Activated CD4-positive, alpha-beta T cell treated with anti-CD3 and anti-CD28 coated beads, Interleukin-2, amount 50 U/mL, for 1 hour (primary cell): ENCODE measurements at places on chromosomes 6 and 20.

DNA sequence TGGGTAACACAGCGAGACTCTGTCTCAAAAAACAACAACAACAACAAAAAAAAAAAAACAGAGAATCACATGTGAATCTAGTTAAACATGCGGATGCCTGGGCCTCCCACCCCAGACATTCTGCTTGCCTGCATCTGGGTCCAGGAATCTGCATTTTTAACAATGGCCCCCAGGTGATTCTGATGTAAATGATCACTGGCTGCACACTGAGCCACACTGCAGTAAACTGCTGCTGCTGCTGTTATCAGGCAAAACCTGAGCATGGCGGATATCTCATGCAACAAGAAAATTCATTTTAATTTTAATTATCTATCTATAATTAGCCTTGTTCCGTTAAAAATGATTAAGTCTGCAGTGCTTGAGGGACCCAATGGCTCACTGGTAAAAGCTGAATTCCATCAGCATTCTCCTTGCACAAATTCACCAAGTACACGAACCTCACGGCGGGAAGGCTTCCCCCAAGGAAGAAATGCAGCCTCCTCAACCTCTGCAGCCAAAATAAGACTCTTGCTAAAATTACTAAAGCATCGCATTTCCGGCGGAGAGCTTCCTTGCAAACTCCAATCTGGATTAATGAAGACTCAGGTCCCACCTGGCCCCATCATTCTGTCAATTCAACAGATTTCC lies 81.6 kb upstream of the SNX9 start:
- no peak for DNase-seq

- no peak for DNase-seq
These were observed 371.0 kb upstream of the CHD6 start for GRCh38 chr20:41989039-41989679.

- DNase-seq: no peak
These were observed 220.8 kb upstream of the MARCKS start for GRCh38 chr6:113636357-113636824.

DNA sequence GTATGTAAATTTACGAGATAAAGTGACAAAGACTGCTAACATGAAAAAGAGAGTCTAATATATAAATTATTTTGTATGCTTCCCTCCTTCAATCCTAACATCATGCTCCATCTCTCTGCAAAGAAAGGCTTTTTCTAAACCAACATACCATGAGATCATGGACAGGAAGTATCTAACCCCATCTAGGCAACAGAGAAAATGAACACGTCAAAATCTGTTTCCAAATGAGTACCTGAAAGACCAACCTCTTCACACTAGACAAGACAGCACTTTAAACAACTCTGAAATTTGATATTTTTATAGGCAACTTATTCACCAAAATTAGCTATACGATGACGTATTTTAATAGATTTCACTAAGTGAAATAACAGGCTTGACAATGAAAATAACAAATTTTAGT lies 54.6 kb downstream of the MAN1A1 start:
- no peak for DNase-seq

- DNase-seq: no peak
These were observed 119.5 kb downstream of the SCAF8 start for GRCh38 chr6:154852687-154853086.

DNA sequence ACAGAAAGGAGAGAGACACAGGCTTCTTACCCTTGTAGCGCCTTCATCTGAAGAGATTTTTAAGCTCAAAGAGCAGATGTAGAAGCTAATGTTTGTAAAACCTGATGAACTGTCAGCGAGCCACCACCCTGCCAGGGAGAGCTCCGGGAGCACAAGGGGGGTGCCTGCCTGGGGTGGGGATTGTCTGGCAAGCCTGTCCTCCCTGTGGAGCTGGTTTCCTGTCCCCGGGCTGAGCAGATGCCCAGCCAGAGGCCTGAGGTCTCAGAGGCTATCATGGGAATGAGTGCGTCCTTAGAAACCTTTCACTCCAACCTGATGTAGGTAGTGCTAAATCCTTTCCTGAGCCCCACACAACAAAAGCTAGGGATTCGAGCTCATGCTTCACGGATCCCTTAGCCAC lies 41.9 kb upstream of the NR2E1 start:
- no peak for DNase-seq

- no peak for DNase-seq
These were observed 93.6 kb downstream of the RIMS1 start for GRCh38 chr6:71979911-71980310.

- DNase-seq: no peak
These were observed 53.6 kb upstream of the SIRPA start for GRCh38 chr20:1841554-1842140.

GRCh38 chr6:133761706-133762105 lies 127.2 kb upstream of the TCF21 start:
- DNase-seq: no peak

GRCh38 chr20:11214256-11214840 lies 540.5 kb upstream of the JAG1 start:
- DNase-seq: no peak

DNA sequence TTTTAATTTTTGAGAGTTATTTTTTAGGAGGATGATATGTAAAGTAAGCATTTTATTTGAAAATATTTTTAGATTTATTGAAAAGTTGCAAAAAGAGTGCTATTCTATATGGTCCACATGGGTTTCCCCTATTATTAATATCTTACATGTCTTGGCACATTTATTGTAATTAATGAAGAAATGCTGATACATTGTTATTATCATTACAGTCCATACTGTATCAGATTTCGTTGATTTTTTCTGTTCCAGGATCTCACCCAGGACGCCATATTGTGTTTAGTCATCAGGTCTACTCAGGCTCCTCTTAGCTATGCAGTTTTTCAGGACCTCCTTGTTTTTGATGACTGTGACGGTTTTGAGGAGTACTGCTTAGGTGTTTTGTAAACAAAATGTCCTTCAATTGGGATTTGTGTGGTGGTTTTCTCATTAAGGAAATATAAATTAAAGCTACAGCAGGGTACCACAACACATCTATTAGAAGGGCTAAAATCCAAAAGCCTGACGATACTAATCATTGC lies 281.0 kb downstream of the SAMD5 start:
- no peak for DNase-seq

DNA sequence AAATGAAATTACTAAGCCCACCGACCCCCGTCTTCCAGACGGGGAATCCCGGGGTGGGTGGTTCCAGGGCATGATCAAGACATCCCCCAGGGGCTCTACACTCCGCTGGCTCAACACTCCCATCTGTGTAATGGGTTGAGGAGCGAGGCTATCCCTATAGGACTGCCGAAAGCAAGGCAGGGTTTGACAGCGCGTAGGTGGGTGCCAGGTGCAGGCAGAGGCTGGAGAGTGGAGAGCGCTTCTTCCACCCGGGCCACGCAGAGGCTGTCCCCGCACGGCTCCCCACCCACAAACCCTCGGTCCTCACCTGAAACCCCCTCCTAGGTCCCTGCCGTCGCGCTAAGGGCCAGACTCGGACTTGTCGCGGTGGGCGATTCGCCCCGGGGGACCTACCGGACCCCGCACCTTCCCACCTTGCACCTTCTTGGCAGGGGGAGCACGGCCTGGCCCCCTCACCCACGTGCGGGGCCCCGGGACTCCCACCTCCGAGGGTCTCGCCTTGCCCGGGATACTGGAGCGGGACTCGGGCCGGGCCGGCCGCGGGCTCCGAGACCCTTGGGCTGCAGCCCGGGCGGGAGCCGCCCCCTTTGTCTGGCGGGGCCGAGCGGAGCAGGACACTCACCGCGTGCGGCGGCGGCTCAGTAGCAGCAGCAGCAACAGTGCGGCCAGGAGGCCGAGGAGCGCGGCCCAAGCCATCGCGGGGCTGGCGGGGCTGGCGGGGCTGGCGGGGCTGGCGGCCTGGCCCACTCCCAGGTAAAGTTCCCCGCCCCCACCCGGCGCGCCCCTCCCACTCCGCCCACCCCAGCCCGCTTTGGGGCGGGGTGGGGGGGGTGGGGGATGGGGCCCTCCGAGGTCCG lies at the start of gene PTGIS:
PTGIS (minus strand) TSS at position 717 of the 857 bp plus-strand sequence; CDS start at position 696, 21 bp downstream.
- no peak for DNase-seq

GRCh38 chr20:44552950-44553908 lies 29.1 kb upstream of the PKIG start:
- DNase-seq: no peak

- no peak for DNase-seq
These were observed 16.3 kb upstream of the POPDC3 start for GRCh38 chr6:105196076-105196475.

- DNase-seq: no peak
These were observed 238.2 kb downstream of the GMDS start for GRCh38 chr6:2007165-2007564.

GRCh38 chr6:13615792-13616120 lies 621 bp downstream of the NOL7 start:
- peak; percentile 38 for DNase-seq

GRCh38 chr6:150606647-150607328 lies 7.1 kb downstream of the PLEKHG1 start:
- no peak for DNase-seq

- no peak for DNase-seq
These were observed 108.8 kb downstream of the TIAM2 start for GRCh38 chr6:155103816-155104366.

DNA sequence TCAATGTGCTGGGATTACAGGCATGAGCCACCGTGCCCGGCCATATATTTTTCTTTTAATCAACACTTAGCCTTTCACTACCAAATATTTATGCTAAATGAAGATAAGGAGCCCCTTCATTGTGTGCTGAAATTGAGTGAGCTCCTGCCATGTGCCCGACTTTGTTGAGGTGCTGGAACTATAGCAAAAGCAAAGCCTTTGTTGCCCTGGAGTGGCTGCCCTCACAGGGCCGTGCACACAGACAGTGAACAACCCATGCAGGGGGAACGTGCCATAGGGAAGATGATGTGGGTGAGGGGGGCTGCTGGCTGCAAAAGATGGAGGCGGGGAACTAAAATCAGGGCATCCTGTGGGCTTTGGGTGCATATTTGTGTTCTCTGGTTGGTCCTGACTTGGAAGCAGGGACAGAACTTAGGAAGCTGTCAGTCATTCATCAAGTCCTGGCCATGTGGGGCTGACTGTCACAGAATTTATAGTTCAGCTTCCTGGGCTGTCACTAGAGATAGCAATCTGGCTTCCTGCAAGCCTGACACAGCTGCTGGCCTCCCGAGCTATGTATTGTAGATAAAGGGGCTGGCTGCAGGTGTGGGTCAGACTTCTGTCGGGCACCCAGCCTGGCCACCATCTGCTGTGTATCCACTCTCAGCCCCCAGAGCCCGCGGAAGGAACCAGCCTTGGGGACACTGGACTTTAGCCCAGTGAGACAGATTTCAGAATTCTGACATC lies 56.8 kb upstream of the MPC1 start:
- no peak for DNase-seq

DNA sequence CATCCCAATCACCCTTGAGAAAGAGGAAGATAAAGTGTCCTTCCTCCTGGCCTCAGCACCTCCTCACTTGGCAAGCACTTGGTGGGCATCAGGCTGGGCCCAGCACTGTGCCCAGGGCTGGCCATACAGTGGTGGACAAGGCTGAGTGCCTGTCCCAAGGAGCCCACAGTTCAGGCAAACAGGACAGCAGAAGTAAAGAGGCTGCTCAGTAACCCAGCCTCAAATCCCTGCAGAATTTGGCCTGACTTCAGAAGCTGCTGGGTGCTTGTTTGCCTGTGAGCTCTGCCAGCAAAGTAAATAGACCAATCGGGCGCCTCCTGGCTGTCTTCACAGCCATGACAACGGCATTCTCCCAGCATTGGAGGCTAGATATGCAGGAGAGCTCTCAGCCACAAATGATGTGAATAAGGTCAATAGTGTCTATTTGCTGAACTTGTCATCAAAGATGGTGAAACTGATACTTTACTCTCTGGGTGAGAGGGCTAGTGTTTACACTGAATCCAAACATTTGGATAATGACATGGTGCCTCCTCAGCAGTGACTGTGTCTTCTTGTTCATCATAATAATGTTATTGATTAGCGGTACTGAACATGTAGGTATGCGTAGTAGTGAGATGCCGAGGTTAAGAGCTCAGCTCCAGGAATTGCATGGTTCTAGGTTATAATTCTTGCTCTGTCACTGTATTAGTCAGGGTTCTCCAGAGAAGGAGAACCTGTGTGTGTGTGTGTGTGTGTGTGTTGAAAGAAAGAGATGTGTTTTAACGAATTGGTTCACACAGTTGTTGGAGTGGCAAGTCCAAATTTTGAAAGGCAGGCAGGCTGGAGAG lies 36.9 kb upstream of the FANCE start:
- peak; percentile 26 for DNase-seq

DNA sequence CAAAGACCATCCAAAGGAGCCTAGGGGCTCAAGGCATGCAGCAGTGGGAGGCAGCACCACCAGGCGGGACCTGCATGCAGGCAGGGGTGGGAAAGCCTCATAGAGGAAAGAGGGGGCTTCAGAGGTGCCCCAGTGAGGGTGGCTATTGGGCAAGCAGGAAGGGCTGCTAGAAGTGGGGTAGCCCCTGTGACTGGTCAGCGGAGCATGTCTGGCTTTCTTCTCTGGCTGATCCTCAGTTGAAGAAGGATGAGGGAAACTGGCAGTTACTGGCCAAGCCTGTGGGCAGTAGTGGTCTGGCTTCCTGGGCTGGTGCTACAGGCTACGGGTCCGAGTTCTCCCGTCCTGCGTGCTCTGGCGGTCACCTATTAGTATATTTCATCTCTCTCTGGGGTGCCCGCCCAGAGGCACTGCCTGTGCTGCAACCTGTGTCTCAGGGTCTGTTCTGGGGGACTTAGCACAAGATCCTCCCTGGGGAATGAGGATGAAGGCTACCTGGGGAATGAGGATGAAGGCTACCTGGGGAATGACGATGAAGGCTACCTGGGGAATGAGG lies 35.9 kb upstream of the CST7 start:
- DNase-seq: no peak

GRCh38 chr6:1756472-1757129 lies 146.9 kb downstream of the FOXC1 start:
- no peak for DNase-seq

GRCh38 chr20:50141811-50142561 lies 11.5 kb downstream of the PEDS1 start:
- DNase-seq: no peak

DNA sequence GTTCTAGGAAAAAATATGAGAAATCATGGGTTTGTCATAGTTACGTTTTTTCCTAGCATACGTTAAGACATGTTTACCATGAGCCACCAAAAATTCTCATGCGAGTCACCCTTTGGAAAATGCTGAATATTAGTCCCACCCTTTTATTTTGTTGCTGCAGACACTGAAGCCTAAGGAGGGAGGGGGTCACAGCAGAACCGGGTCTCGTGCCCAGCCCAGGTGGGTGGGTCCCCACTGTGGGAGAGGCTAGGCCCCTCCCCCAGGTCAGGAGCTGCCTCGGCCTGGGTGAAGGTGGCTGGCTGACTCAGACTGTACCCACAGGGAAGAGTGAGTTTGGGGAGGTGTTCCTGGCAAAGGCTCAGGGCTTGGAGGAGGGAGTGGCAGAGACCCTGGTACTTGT lies 26.2 kb upstream of the SRF start:
- no peak for DNase-seq

DNA sequence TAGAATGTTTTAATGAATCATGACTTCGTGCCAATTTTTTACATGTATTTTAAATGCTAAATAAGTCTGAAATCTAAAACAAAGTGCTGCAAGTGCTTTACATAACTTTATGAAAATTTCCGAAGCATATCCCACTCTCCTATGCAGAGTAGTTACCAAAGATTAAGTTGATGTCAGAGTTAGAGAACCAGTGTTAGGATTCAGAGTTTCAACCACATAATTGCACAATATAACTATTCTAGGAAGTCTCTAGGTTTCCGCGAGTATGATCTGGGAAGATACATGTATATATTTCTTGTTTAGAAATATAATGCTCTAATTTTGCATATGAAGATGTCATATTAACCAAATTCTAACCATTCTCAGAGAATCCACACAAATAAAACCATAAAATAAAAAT lies 74.8 kb downstream of the ASCC3 start:
- DNase-seq: no peak
